ENCODE measurements at places on chromosomes 3 and 15. TPM values are rescaled to one million over a fixed set of nuclear protein-coding genes. Genes with fewer than 3 reads are reported as not detected.

The LCMT2 gene
- 15.7 TPM for total RNA-seq

The GPR156 gene
- total RNA-seq = 0.18 TPM

The KCNMB3 gene
- 0.47 TPM for total RNA-seq

The PLA2G4D gene
- total RNA-seq = not detected

The TJP1 gene
- not detected for total RNA-seq

The UTS2B gene
- not detected for total RNA-seq

GRCh38 chr3:101279765-101280385 lies 40.5 kb downstream of the IMPG2 start:
- no peak overlapping the region for H3K4me3 ChIP-seq
- H3K36me3 ChIP-seq = no peaks in the 10 kb centered on the region
- no peaks in the 10 kb centered on the region for H3K27me3 ChIP-seq
- no peak for DNase-seq

- H3K36me3 ChIP-seq = peaks cover 57% of the 10 kb centered on the region
- DNase-seq = no peak
- no peak overlapping the region for H3K4me3 ChIP-seq
- peak overlapping the region; percentile 83 for H3K27ac ChIP-seq
- H3K27me3 ChIP-seq = no peaks in the 10 kb centered on the region
- H3K4me1 ChIP-seq = peaks cover 88% of the 10 kb centered on the region
Measured at GRCh38 chr3:4838621-4839022, 140.6 kb upstream of the BHLHE40 start.

GRCh38 chr3:24505691-24506550 lies 11.3 kb upstream of the THRB start:
- no peaks in the 10 kb centered on the region for H3K36me3 ChIP-seq
- no peak for DNase-seq
- H3K4me3 ChIP-seq = no peak overlapping the region
- H3K4me1 ChIP-seq = no peaks in the 10 kb centered on the region
- no peaks in the 10 kb centered on the region for H3K27me3 ChIP-seq

GRCh38 chr15:92663250-92663951 lies 7.8 kb upstream of the FAM174B start:
- H3K36me3 ChIP-seq = no peaks in the 10 kb centered on the region
- no peak for DNase-seq
- H3K27ac ChIP-seq = no peak overlapping the region
- H3K4me3 ChIP-seq = no peak overlapping the region
- H3K27me3 ChIP-seq = peaks cover 13% of the 10 kb centered on the region

DNA sequence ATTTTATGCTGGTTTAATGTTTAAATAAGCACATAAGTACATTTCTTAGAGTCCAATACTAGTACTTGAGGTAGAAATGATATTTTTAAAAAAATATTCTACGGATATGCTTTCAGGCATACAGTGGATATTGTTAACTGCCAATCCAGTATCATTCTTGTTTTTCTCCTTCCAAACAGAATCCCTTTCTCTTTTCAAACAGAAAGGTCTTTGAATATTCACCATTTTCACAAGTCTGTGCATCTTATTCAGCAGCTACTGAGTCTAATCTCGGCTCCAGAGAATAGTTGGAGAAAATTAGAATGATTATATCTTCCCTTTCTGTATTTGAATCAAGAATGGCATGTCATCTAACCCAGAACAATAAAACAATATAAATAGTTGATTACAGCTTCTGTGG lies 174.5 kb downstream of the GOLGA6L6 start:
- no peak for DNase-seq
- H3K27ac ChIP-seq = no peak overlapping the region
- no peaks in the 10 kb centered on the region for H3K36me3 ChIP-seq
- H3K27me3 ChIP-seq = no peaks in the 10 kb centered on the region

- DNase-seq = no peak
- no peak overlapping the region for H3K27ac ChIP-seq
- no peaks in the 10 kb centered on the region for H3K27me3 ChIP-seq
- no peaks in the 10 kb centered on the region for H3K36me3 ChIP-seq
- H3K4me1 ChIP-seq = no peaks in the 10 kb centered on the region
Measured at GRCh38 chr15:86915811-86916331, 836.2 kb downstream of the AGBL1 start.

GRCh38 chr3:124256599-124256998 lies 264.7 kb upstream of the ROPN1 start:
- H3K4me3 ChIP-seq = no peak overlapping the region
- no peaks in the 10 kb centered on the region for H3K36me3 ChIP-seq
- H3K27me3 ChIP-seq = peaks cover 9% of the 10 kb centered on the region
- H3K4me1 ChIP-seq = no peaks in the 10 kb centered on the region

DNA sequence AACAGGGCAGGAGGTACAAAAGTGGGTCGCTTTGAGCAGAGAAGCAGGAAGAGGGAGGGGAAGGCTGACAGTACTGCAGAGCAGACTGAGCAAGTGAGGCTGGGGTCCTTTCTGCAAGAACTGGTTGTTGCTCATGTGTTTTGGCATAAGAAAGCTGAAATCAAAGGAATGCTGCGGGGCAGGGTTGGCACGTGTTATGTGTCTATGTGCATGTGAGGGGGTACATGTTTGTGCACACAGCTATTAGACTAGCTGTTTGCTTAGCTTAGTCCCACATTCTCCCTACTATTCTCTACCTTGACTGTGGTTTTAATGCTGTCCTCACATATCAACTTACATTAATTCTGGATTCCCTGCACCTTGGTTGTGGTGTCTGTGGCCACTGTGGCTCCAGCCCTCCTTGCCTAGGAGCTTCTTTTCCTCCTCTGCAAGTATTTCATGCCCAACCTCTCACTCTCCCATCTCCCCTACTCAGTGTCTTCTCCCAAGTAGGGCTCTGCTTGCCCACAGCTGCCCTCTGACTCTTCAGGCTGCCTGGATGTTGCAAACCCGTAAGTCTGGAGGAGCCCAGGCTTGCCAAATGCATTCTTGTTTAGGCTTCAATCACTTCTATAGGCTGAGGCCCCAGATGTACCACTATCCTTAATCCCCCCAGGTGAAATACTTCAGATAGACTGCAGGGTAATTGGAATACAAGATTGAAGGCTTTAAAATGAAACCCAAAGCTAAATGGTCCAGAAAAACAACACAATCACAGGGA lies 4.8 kb downstream of the TAGLN3 start:
- no peaks in the 10 kb centered on the region for H3K27me3 ChIP-seq
- H3K36me3 ChIP-seq = peaks cover 3% of the 10 kb centered on the region
- H3K4me1 ChIP-seq = peaks cover 57% of the 10 kb centered on the region

- no peak overlapping the region for H3K4me3 ChIP-seq
- no peaks in the 10 kb centered on the region for H3K27me3 ChIP-seq
- DNase-seq = no peak
- no peaks in the 10 kb centered on the region for H3K4me1 ChIP-seq
- no peaks in the 10 kb centered on the region for H3K36me3 ChIP-seq
- no peak overlapping the region for H3K27ac ChIP-seq
Measured at GRCh38 chr3:87581240-87581639, 304.9 kb upstream of the POU1F1 start.

DNA sequence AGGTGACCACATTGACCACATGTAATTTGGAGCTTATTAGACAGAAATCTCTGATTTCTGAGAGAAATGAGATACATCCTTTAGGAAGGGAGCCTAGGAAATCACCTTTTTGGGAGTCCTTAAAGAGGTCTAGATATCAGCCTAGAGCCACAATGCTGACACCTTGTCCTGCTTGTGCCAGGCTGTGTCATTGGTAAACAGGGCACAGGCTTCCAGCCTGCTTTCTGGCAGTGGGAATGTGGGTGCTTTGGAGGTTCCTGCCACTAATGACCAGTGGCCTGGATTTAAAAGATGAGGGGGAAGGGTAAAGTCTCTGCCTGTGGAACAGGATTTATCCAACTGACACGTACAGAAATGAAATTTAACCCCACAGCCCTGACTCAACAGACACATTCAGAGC lies 169.8 kb upstream of the KBTBD8 start:
- no peak overlapping the region for H3K4me3 ChIP-seq
- H3K36me3 ChIP-seq = no peaks in the 10 kb centered on the region
- DNase-seq = no peak
- H3K27me3 ChIP-seq = peaks cover 8% of the 10 kb centered on the region
- H3K4me1 ChIP-seq = no peaks in the 10 kb centered on the region

DNA sequence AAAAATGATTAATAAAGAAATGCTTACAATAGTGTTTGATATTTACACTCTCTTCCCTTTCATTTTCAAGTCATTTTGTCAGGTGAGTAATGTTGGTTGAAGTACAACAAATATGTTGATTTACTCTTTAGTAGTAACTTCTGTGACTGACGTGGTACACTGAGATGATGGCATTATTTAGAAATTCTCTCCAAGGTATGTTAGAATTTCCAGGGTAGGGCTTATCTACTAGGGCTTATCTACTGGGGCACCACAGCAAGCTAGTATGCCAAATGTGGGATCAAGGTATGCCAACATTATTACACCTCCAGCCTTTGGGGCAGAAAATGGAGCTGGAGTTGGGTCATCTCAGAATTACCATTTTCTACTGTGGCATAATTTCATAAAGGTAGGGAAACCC lies 157.4 kb upstream of the AGTR1 start:
- H3K36me3 ChIP-seq = no peaks in the 10 kb centered on the region
- H3K27ac ChIP-seq = no peak overlapping the region
- no peaks in the 10 kb centered on the region for H3K27me3 ChIP-seq
- H3K4me3 ChIP-seq = no peak overlapping the region
- H3K4me1 ChIP-seq = no peaks in the 10 kb centered on the region

DNA sequence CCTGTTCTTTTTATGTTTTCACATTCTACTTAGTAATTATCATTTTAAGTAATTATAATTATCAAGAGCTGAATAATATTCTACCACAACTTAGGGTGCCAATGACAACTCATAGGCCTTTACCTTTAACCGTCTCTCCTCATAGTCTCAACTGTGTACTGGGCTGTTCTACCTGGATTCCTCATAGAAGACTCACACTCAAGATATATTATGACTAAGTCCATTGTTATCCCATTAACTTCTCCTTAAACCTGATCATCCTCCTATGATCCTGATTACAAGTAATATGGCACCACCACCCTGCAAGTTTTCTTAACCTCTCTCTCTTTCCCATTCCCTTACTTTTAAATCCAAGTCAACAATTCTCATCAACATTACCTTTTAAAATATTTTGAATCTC lies 285.9 kb upstream of the VEPH1 start:
- no peaks in the 10 kb centered on the region for H3K4me1 ChIP-seq
- DNase-seq = no peak
- H3K4me3 ChIP-seq = no peak overlapping the region

Measured in activated T-helper 1 cell treated with anti-CD3 and anti-CD28 coated beads, Interleukin-12 subunit alpha, Interleukin-12 subunit beta, Interleukin-2, Interleukin-4 antibody, amounts not matched to agents 30 ng/mL and 10 ng/mL and 1 ng/mL, durations not matched to agents 14 hours and 24 hours and 36 hours (primary cell).